ENCODE measurements at places on chromosomes 1 and 21.

DNA sequence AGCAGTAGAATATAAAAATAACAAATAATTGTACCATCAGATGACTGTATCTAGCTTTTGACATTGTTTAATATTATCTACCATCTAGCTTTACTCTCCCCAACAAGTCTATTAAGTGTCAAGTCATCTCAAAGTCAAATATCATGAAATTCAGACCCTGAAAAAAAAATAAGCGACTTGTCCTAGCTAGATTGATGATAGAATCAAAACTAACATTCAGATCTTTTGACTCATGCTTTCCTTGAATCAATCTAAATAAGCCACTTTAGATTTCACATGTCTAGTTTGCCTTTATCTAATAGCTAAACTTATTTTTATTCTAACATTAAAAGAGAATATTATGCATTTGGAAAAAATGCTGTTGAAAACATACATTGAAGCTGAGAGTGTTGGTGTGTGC lies 35.4 kb downstream of the CRB1 start:
- DNase-seq = no peak

- no peak for DNase-seq
Measured at GRCh38 chr1:54965624-54966340, 14.6 kb upstream of the TMEM61 start.

DNA sequence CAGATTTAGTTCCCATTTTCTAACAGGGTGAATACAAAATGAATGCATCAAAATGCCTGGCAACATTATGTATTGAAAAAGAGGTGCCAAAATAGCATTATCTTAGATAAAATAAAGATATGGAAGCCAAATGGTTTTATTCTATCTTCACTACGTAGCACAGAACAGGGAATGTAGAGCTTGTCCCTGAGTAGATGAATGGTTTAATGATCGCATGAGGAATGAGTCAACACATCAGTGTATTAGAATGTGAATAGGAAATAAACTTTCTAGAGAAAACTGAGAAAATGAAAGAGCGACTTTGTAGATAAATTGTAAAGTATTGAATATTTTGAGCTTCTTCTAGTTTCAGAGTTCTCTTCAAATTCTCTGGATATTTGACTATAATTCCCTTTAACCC lies 74.3 kb downstream of the BRINP3 start:
- no peak for DNase-seq

DNA sequence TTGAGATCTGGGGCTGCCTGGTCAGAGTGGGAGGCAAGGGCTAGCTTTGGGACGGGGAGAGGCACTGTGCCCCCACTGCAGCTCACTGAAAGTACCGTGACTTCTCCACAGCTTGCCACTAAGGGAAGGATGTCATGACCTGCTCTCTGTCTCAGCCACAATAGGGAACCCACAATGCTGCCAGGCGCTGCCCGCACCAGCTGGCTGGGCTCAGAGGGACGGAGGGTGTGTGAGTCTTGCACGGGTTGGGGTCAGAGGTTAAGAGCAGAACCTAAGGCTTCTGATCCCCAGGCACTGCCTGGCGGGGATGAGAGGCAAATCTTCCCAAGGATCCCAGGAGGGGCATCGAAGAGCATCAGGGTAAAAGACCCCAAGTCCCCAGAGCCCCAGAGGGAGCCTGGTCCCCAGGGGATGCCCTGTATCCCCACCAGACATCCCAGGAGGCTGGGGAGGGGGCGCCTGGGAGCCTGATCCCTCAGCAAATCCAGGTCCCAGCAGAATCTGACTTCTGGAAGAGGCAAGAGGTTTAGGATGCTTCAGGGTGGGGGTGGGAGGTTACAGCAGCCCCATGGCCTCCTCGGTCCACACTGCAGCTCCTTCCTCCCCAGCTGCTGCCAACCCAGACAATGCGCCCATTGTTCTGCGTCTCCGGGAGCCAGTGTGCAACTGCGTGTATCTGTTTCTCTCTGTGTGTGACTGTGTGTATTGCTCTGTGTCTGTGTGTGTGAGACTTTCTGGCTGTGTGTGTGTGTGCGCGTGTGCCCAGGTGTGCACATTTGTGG lies 2.0 kb upstream of the MARCKSL1 start:
- peak; percentile 83 for DNase-seq

DNA sequence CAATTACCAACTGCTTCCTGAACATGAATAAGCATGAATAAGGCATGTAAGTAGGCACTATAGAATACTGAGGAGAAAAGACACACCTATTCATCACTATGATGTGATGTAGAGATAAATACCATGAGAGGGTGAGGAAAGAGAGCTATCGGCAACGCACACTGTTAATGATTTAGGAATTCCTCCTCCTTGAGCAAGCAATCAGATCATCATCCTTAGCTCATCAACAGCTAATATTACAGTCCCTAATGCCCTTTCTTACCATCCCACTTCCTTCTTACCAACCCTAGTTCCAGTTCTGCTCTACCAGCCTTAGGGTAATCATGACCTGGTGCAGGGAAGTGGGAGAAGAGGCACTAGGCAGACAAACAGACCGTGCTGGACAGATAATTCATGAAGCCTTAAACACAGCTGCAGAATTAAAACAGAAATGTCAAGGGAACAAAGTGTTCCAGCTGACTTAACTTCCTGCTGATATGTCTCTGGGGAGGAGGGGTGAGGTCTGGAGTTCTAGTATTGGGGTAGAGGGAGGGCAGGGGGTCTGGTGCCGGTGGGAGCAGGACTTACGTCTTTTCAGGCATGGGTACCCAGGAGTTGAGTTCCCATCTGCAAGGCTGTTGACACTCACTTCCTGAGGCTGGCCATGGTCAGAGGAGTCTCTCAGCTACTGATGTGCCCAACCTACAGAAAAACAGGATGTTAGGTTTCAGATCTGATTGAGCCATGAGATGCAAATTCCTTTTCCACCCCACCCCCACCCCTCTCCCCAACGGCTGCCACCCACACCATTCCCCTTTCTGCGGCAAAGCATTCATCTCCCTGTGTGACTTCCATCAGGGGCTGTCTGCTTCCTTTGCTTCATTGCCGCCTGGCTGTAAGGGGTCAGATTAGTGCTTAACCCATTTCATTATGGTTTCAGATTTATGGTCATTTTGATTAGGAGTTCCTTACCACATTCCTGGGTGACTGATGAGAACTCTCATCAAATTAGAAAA lies 12.6 kb upstream of the RCSD1 start:
- DNase-seq = peak; percentile 37

DNA sequence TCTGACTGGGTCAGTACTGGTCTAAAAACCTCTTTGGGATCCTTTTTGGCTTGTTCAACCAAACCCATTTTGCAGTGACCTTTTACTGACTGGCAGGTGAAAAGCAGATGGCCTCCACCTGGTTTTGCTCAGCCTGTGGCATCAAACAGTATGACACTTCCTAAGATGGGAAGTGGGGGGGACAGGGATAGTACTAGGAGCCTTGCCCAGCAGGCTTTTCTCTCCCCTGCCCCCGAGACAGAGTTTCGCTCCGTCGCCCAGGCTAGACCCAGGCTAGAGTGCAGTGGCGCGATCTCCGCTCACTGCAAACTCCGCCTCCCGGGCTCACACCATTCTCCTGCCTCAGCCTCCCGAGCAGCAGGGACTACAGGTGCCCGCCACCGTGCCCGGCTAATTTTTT lies 18.3 kb downstream of the INTS3 start:
- DNase-seq = no peak

DNA sequence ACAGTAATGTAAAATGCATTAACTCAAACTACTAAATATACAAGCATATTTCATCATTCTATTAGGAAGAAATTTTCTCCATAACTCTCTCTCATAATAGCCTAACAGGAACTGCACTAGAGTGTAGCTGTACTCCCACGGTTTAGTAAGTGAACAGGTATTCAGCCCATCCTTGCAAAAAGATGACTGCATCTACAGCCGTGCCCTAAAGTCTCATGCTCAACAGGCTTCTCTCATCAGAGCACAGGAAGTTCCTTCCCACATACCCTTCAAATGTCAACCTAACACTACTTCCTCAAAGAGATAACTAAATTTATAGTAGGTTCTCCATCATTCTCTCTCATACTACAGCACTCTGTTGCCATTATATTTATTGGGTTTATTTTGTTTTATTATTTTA lies 251.6 kb downstream of the AKT3 start:
- DNase-seq = no peak

- no peak for DNase-seq
Measured at GRCh38 chr21:38944903-38945302, 139.2 kb downstream of the ETS2 start.

DNA sequence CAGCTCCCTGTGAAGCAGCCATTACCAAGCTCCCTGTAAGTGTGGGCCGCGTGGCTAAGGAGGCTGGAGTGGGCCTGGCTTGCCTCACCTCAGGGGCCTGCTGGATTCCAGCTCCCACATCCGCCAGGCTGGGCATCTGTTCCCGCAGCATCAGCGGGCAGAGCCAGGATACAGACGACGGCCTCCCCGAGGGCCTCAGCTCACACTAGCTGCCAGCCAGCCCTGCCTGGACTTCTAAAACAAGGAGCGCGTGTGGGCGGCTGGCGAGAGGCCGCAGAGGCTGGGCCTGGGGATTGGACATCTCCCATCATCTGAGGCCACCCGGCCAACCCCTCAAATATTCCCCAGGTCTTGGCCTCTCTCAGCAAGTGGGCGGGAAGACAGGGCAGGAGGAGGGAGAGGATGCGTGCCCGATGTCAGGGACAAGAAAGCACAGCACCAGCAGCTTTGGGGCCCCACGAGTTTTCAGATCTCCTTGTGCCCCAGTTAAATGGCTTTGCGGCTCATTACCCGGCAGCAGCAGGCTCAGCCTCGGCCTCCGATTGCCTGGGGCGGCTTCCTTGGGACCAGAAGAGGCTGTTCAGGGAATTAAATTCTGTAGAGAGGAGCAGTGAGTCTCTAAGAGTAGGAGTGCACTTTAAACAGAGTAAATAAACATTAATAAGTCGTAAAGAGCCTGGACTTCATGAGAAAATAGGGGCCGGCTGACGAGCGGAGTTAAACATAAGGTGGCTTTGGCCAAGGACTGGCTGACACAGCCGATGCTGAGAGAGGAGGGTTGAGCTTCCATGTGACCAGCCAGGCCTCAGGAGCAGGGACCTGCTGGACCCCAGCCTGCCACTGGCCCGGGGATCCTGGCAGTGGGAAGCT lies 208.9 kb upstream of the C1orf174 start:
- peak; percentile 73 for DNase-seq

- DNase-seq = no peak
Measured at GRCh38 chr1:82894635-82895034, 1093.9 kb downstream of the ADGRL2 start.

- DNase-seq = no peak
Measured at GRCh38 chr1:212611000-212611948, 2.7 kb downstream of the ATF3 start.

DNA sequence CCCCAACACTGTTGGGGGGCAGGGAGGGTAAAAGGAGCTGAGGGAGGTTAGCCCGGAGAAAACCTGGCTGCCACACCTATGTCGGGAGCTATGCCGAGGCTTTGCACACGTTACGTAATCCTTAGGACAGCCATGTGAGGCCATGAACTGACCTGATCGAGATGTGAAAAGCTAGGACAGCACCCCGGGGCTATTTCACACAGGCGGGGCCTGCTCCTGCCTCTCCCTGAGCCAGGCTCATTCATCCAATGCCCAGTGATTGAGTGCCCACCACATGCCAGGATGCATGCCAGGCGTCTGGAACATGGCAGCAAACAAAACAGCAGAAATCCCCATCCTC lies 30.2 kb downstream of the LDLRAP1 start:
- no peak for DNase-seq

- DNase-seq = peak; percentile 68
Measured at GRCh38 chr21:33028773-33029384, 3.1 kb downstream of the OLIG2 start.

GRCh38 chr21:39052718-39053117 lies 130.5 kb downstream of the PSMG1 start:
- no peak for DNase-seq

DNA sequence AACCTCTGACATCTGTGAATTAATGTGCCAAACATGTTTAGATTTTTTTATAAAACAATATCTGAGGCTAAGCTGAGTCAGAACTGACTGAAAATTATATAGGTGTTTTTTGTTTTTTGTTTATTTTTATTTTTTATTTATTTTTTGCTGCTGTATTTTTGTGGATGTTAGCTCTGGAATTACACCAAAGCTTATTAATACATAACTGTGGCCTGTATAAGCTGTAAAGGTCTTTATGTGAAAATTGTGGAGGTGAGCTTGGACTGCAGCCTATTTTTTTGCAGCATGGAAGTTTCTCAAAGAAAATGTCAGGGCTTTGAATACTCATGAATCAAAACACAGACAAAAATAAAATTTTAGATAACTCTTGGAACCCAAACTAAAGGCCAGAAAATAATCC lies 199.8 kb downstream of the CHRM3 start:
- DNase-seq = no peak

DNA sequence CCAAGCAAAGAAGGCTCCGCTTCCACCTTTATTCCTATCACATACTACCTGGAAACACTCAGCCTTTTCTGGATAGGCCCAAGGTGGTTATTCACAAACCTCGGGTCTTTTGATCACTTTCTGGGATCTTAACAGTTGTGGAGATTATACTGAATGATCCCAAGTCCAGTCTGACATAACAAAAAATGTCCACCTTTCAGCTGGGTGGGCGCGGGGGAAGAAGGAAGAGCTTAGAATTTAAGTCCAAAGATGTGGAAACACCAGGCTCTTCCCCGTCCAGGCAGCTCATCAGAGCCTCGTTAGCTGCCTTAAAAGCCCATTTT lies 338 bp upstream of the C1orf53 start:
- DNase-seq = no peak

- DNase-seq = no peak
Measured at GRCh38 chr21:27036736-27037301, 69.9 kb upstream of the ADAMTS5 start.

DNA sequence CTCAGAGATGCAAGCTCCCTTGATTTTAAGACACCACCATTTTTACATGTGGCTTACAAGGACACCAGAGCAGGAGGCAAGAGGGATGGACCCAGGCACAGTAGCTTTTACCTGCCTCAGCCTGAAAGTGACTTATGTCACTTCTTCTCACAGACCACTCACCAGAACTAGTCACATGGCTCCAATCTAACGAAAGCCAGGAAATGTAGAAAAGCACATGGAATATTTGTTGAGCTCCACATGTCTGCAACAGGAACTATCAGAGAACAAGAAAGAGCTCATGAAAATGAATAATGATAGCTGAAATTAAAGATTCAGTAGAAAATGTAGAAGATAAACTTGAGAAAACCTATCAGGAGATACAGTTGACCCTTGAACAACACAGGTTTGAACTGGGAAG lies 69.4 kb downstream of the ZNF648 start:
- DNase-seq = no peak

GRCh38 chr1:184033711-184034167 lies 3.8 kb downstream of the COLGALT2 start:
- DNase-seq = peak; percentile 30

GRCh38 chr1:21620011-21620410 lies 49.1 kb downstream of the RAP1GAP start:
- peak; percentile 7 for DNase-seq

DNA sequence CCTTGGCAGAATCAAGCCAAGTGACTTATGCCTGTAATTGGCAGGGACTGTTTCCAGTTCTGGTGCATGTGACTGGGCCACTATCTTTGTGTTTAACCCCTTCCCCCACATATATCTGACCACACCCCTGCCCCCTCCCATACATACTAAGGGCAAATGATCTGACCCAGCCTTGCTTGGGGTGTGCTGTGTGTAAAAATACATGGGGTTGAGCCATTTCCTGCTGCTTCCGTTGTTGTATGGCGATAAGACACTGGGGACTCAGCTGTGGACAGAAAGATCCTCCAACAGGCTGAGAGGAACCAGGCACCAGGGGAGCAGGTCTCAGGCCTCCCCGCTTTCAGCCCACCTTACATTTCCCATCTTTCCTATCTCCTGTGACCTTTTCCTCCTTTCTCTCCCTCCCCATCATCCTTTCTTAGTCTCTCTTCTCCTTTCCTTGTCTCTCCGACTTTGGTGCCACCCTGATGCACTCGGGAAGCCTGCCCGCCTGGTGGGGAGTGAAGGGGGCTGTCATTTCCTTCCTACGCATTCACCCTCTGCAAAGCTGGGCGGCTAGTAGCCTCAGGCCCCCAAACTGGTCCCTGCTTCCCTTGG lies 39.7 kb downstream of the TMCC2 start:
- DNase-seq = no peak
